ENCODE measurements at places on chromosomes 7 and 10.

DNA sequence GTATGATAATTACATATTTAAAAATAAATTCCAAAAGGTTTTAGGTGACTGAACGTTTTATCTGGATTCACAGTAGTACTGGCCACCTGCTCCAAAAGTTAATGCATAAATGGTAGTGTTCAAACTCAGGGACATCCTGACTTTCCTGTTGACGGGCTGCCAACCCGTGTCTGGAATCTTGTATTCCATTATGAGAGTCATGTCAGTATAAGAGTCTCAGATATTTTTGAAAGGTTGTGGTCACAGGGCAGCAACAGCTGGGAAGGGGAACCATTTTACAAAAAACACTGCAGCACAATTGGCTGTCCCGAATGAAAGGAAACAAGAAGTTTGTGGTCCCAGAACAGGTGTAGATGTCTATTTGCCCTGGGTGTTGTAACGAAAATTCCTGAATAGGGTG is 2.8 kb downstream of the TDRD1 start:
- DNase-seq: no peak

- DNase-seq: no peak
These were observed 179.4 kb upstream of the INHBA start for GRCh38 chr7:41882256-41882655.

DNA sequence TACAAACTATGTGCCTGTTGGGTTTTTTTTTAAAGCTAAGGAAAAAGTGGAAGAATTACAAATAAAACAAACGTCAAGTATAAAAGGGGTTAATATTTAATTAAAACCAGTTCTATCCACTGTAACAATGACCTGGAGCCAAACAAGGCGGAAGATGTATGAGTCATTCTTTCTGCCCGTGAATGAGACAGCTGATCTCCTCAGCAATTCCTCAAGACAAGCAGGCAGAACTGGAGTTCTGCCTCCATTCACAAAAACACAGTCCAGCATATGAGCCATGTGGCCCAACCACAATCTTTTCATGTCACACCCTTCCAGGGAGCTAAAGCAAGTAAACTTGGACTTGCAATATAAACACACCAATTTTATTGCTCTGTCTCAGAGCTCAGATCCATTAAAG is 8.4 kb downstream of the ETV1 start:
- DNase-seq: no peak

DNA sequence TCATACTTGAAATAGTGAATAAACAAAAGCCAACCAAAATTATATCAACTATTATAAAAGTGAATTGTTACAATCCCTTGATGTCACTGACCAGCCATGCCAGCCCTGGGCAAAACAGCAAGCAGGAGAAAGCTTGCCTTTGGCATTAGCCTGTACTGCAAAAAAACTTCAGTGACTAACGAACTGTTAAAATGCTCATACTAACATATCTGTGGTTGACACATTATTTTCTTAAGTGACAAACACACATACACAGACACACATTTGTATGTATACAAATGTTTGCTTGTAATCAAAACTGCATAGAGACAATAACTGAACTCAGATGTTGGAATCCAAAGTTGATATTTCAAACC is 29.5 kb downstream of the CHCHD3 start:
- no peak for DNase-seq

- peak; percentile 92 for DNase-seq
These were observed 155.3 kb upstream of the ZMIZ1 start for GRCh38 chr10:78913219-78914059.

- DNase-seq: no peak
These were observed 12.5 kb downstream of the ITGB8 start for GRCh38 chr7:20343205-20343604.

DNA sequence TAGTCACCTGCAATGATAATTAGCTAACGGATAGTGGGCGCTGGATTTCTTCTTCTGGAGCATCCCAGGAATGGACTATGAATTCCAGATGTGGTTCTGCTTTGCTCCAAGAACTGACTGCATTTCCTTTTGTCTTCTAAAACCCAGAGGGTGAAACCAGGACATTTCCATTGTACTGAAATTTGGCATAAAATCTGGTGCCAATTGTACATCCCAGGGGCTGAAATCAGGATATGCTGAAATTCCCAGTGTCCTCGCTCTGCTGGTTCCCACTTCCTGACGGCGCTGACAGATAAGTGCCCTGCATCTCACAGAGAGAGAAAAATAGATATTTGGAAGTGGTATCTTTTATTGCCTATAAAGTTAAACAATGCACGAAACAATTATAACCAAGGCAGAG is 31.9 kb downstream of the RBM20 start:
- no peak for DNase-seq

DNA sequence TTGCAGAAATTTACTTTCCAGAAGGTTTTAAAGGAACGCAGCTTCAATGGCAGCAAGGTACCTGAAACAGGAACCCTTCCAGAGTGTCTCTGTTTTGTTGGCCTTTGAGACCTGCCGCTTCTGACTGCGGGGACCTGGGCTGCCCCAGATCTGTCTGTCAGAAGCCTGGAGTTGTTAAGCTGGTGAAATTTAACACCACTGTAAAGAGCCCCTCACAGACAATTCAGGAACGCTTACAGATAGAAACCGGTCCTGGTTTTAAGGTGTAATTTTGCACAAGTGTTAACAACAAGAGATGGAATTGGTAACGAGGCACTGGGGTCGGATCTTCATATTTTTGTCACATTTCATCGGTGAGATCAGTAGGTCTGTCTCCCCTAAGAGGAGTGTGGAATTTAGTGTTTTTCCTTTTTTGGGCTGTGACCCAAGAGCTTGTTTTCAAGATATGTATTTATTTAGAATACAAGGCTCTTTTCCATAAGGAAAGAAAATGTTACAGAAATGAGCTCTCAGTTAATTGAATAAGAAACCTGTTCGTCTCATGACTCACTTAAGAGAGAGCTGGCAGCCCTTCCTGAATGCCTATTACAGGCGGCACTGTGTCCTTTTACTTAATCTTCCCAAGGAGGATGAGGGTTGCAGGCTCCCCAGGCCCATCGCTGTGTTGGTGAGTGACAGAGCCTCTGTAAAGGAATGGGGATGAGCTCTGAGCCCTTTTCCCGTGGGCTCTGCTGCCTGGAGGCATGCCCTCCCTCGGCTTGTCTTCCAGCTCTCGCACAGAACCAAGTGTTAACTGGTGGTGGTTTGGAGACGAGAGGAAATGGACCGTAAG is 168.7 kb downstream of the CUX1 start:
- peak; percentile 86 for DNase-seq

- no peak for DNase-seq
These were observed 71.1 kb downstream of the INSYN2A start for GRCh38 chr10:127125331-127125730.

GRCh38 chr10:131048606-131049005 is 262.9 kb downstream of the TCERG1L start:
- DNase-seq: no peak

Measured in Karpas-422 (cell line).